Fibroblast of pulmonary artery (primary cell): ENCODE measurements at places on chromosomes 5 and 9.

DNA sequence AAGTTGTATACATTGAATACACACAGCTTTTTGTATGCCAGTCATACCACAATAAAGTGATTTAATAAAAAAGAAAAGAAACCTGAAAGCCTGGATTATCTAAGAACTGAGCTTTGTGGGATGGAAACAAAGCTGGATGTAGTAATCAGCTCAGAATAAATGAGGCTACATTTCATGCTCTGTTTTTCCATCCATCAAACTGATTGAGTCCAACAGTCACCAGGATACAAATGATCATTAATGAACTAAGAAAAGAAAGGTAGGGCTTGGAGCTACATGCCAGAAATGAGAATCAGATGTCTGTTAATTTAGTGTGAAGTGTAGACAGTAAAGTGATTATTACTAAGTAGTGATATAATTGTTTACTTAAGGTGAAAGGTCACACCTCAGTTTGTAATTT is 109.8 kb upstream of the TARS1 start:
- DNase-seq, result no peak

GRCh38 chr9:116713271-116713670 is 26.2 kb downstream of the TRIM32 start:
- DNase-seq, result no peak

GRCh38 chr9:116387934-116388698 is 234.5 kb downstream of the PAPPA start:
- DNase-seq, result no peak

- DNase-seq, result no peak
These were observed 89.5 kb upstream of the PUM3 start for GRCh38 chr9:2933165-2934095.

DNA sequence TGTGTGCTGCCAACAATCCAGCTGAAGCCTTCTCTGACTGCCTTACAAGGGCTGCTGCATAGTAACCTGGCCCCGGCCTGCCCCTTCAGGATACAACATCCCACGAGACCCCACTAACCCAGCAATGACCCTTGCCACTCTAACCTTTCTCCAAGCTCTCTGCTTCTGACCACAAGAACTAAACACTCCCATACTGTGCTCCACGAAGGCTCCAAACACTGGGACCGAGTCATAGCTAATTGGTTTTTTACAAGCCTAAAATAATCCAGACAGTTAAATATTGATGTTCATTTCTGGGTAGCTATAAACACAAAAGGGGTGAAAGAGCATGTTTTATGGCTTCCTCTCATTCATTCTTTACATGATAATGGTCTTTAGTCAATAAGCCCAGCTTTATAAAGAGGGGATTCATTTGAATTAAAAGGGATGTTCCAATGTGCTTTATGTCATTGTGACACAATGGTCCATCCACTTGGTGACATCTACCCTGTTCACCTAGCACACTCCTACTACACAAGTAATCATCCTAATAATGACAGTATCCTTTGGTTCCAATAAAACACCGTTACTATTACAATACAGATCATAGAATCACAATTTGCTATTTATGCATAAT is 16.2 kb upstream of the TLE4 start:
- DNase-seq, result no peak

DNA sequence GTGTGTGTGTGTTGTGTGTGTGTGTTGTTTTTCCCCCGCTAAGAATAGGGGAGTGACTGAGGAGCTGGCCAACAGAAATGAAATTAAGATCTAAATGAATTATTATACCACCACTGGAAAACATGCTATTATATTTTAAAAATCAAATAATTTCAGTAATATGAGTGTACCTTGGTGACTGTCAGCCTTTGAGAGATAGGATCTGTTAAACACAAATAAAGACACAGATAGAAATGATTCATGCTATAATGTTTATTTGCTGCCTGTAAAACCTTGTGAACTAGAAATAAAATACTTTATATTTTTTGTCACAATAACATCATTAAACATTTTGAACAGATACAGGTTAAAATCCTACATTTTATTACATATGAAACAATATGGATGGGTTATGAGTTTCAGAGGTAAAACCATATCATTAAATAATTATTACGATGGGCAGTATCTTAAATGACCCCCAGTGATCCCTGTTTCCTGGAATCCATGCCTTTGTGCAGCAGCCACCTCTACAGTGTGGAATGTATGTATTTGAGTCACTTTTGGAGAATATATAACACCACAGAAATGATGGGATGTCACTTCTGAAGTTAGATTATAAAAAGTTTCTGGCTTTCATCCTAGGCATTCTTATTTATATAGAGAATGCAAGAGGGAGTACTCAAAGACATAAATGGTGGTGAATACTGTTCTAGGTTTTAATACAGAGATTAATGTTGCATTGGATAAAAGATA is 617.2 kb downstream of the CDH18 start:
- no peak for DNase-seq

- DNase-seq, result no peak
These were observed 34.8 kb downstream of the HMGXB3 start for GRCh38 chr5:150035139-150035895.

GRCh38 chr9:87712801-87713277 is 13.1 kb upstream of the CTSL start:
- DNase-seq, result no peak

DNA sequence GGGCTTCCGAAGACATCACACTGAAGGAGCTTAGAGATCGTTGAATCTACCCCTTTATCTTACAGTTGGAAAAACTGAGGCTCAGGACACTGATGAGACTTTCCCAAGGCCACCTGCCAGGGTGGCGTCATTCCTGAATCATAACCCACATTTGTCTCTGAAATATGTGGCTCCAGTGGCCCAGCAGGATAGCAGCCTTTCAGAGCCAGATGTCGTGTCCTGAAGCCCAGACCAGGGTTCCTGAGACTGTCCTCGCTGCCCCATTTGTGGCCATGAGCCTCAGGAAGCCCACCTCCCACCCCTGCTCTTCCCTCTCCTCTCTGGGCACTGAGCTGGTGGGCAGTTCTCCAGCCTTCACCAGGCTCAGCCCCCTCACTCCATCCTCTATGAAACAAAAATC is 2.4 kb downstream of the HMCN2 start:
- DNase-seq, result no peak

- DNase-seq, result no peak
These were observed 179.9 kb downstream of the PPP2R2B start for GRCh38 chr5:146698651-146699050.

GRCh38 chr5:131536850-131537448 is 98.1 kb downstream of the RAPGEF6 start:
- DNase-seq, result no peak

- DNase-seq, result no peak
These were observed 311.8 kb upstream of the KIF2A start for GRCh38 chr5:61994171-61994570.

DNA sequence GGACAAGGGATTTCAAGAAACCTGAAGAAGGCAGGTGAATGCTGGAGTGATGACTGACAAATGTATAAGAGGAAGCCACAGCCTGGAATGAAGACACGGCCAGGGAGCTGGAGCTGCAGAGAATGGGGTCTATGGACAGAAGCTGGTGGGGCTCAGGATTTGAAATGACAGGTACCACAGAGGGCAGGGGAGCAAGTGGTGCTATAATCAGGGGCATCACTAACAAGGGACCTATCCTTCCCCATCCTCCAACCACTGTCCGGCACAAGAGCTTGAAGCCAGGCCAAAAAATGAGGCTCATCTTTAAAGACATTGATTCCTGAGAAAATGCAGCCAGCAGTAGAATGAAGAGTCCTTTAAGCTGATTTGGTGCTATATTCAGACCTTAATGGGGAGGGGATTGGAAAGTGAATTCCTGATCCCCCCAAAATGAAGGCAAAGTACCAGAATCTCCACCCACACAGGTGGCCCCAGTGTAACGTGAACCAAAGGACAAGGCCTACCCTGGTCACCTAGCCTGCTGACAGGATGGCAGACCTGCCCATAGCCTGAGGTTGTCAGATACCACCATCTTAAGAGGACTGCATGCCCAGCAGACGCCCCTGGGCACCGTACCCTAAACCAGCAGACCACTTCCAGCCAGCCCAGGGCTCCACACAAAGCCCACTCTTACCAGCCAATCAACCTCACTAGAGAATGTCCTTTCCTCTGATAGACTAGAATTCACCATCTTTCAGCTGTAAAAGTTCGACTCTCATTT is 109.2 kb downstream of the SAXO1 start:
- DNase-seq, result no peak

DNA sequence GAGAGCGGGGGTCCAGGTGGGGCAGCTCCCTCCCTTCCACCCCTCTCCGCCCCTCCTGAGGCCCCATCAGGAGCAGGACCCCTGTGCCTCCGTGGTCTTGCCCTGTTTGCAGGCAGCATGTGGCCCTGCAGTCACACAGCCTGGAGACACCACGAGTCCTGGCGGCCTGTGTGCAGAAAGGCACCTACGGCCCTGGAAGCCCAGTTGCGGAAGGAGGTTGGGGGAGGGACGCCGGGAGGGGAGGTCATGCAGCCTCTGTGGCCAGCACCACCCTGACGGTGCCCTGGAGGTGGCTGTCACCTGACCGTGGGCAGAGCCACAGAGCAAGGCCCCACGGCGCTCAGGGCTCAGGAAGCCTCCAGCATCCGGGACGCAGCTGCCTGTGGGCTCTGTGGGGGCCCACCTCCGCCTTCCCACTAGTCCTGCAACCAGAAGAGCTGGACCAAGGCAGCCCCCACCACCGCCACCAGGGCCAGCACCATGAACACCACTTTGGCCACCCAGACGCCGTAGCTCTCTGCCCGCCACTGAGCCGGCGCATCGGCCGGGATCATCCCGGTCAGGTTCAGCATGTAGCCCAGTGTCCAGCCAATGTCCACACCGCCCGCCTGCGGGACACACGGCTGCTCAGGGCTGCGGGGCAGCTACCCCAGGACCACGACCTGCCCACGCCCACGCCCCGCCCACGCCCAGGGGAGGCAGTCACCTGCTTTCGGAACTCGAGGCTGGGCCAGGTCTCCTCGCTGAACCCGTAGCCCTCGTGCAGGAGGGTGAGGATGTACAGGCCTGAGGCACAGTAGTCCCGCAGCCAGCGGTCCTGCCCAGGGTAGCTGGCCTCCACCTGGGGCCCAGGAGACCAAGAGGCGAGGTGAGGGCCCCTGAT is 6.4 kb downstream of the ENTPD8 start:
- no peak for DNase-seq

DNA sequence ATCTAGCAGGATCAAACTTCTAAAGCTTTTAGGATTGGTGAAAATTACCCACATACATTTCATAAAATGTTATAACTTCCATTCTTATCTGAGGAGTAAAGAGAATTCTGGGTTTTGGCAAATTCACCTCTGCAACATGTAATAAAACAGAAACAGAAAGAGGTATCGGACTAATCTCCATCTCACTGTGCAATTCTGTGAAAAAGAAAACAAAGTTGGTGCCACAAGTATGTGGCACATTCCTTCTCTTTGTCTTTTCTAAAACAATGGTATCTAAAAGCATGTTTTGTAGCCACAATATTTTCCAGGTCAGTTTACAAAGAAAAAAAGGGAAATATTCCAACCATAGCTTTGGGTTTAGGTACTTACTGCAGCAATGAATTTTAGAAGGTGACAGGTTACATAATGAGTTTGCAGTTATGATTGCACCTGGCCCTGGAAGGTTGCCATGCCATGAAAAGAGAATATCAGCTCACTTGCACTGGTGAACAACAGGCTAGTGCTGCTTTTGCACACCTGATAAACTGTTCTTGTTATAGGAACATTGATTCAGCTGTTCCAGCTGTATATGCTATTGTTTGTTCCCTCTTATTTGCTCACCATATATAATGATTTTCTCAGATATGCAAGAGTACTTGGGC is 491.3 kb upstream of the MEF2C start:
- no peak for DNase-seq

- DNase-seq, result no peak
These were observed 63.5 kb upstream of the RAD23B start for GRCh38 chr9:107219486-107220077.

GRCh38 chr5:169421677-169422076 is 120.7 kb upstream of the SLIT3 start:
- DNase-seq, result peak; percentile 16

GRCh38 chr9:113587471-113588031 is 124.0 kb downstream of the RGS3 start:
- peak; percentile 50 for DNase-seq

GRCh38 chr5:73946919-73947602 is 321.1 kb downstream of the ARHGEF28 start:
- no peak for DNase-seq
